H54 (cell line): ENCODE measurements at places on chromosomes 7 and 10.

- DNase-seq = no peak
Observed at GRCh38 chr10:34792881-34793280, 22.2 kb downstream of the PARD3 start.

DNA sequence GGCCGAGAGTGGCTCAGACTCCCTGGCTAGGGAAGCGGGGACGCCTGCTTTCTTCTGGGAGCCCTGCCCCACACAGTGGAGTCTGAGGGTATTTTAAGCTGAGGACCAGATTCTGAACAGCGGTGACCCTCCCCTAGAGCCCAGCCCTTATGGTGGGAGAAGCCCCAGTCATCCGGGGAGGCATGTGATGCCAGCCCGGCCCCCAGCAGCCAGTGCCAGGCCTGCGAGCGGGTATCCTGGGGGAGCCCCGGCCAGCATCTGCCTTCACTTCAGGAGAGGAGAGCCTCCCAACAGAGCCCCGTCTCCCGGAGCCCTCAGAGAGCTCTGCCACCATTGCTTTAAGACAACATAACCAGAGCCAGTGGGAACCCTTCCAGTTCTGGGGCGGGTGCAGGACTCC is 41.5 kb upstream of the DNAJB6 start:
- no peak for DNase-seq

GRCh38 chr7:138370956-138371355 is 89.1 kb upstream of the TRIM24 start:
- no peak for DNase-seq

- no peak for DNase-seq
Observed at GRCh38 chr7:43303740-43304241, 191.3 kb downstream of the HECW1 start.

DNA sequence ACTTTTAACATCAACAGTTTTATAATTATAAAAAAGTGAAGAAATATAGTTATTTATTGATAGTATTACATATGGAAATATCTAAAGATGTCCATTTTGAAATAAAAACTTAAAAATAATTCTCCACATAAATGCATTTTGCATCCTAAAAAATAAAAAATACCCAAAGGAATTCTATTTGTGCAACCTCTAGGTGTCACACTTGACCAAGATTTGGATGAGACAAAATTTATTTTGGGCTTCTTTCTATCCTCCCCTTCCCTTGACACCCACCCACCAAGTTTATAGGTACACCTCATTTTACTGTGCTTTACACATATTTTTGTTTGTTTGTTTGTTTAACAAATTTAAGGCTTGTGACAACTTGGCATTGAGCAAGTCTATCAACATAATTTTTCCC is 3.3 kb upstream of the THSD7A start:
- DNase-seq = no peak

- no peak for DNase-seq
Observed at GRCh38 chr7:81211204-81211933, 292.5 kb upstream of the SEMA3C start.
